Stimulated activated CD8-positive, alpha-beta memory T cell treated with anti-CD3 and anti-CD28 coated beads, Interleukin-15, amount 100 ng/mL, for 4 hours (primary cell): ENCODE measurements at places on chromosomes 16 and 17.

DNA sequence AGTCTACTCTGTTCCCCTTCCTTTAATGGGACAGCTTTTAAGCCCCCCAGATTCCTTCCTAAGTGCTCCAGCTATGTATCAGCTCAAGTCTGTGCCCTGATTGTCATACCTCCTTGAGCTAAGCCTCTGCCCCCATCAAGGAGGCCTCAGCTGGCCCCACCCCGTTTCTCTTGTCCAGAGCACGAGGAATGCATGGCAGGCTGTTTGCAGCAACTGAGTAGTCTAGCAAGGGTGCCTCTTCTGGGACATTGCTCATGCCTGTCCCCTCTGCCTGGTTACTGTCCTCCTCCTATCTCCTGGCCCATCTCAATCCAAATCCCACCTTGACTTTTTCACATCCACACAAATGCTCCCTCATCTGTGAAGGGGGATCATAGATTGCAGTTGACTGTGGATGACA is 27.8 kb upstream of the TMEM220 start:
- DNase-seq = no peak

- DNase-seq = no peak
These were observed 45.1 kb downstream of the NOG start for GRCh38 chr17:56638591-56639051.

DNA sequence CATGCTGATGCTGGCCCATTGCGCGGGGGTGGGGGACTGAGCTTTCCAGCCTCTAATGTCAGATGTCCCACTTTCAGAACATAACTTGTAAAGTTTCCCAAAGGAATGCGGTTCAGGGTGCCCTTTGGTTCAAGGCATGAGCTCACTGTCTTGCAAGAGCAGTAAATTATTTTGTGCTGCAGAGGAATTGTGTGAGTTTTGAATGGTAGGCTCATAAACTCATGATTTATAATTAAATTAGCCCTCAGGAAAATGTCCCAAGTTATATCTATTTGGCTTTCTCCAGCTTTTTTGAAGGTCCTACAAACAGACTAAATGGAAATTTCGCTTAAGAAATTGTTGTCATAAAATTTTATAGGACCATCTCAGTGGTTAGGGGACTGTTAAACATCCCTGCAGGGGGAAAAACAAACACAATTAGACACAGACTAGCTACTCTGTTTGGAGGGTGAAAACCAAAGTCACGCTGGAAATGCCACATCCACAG is 321.8 kb downstream of the HS3ST3B1 start:
- DNase-seq = no peak

DNA sequence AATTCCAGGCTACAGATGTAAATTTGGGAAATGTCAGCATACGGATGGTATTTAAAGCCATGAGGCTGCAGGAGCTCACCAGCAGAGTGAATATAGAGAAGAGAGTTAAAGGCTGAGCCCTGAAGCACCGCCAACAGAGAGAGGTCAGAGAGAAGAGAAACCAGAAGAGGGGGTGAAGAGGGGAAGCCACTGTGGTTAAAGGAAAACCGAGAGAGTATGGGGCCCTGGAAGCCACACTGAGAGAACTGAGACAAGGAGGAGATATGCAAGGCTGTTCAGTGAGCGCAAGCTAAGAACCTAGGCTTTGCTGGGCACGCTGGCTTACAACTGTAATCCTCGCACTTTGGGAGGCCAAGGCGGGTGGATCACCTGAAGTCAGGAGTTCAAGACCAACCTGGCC is 24.6 kb downstream of the COPRS start:
- DNase-seq = no peak

DNA sequence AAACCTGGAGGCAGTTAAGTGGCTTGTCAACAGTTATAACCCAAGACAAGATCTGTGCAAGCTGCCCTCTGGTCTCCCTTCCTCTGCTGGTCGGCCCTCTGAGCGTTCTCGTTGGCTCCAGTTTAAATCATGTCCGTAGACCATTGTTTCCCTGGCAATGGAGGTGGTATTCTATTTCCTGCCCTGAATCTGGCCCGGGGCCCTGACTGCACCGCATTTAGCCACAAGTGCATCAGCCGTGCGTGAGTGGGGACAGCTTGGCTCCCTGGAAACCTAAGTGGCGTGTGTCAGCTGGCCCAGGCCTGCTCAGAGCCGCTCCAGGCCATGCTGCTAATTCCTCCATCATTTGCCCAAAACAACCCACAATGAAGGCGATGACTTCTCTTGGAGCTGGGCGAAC is 15.0 kb upstream of the MYLK3 start:
- no peak for DNase-seq

DNA sequence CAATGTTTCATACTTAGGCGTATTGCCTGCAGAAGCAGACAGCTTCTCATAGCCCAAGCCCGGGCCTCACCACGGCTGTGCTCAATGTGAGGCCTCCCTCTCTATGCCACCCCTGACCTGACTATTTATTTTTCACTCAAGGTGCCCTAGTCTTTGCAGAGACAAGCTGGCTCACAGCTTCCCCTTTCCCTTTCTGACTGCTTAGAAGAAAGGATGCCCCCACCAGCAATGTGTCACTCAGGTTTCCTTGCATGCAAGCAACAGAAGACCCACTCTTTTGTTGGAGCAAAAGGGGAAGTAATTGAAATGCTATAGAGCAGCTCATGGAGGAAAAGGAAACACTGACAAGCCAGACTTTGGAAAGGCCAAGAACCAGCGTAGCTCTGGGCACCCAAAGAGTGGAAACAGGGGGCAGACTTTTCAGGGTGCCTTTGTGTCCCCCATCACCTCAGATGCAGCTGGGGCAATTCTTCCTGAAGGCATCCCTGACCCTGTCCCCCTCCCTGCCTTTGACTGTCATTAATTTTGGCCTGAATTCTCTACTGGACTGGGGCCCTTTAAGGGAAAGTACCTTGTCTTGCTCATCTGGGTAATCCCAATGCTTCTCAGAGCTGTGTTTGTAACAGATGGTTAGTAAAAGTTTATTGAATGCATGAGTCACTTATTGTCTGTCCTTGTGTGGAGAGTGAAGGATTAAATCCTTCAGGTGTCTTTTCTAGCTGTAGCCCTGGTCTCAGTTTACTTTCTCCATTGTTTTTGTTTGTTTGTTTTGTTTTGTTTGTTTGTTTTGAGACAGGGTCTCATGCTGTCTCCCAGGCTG is 17.8 kb downstream of the RGS9 start:
- no peak for DNase-seq

DNA sequence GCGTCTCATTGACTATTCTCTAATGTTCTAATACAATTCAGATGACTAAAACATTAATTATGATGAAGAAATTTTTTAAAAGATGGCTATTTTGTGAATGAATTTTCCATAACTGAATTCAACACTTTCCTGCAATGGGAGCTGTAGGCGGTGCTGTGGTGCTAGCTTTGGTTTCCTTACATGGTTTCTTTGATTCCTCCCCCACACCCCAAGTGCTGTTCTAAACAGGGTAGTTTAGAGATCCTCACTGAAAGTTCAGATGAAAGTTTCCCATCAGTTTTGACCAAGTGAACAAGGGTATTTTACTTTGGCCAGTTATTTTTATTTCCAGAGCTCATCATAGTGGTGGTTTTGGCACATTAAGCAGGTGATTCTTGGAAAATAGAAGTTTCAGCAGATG is 26.0 kb upstream of the MRC2 start:
- no peak for DNase-seq

GRCh38 chr16:81740169-81740568 is 38.9 kb upstream of the PLCG2 start:
- no peak for DNase-seq

GRCh38 chr17:1188812-1189504 is 9.2 kb upstream of the ABR start:
- DNase-seq = no peak

- no peak for DNase-seq
These were observed 147.8 kb downstream of the NTN1 start for GRCh38 chr17:9169116-9169515.

- no peak for DNase-seq
These were observed 60.7 kb upstream of the ADCY9 start for GRCh38 chr16:4176906-4177417.

DNA sequence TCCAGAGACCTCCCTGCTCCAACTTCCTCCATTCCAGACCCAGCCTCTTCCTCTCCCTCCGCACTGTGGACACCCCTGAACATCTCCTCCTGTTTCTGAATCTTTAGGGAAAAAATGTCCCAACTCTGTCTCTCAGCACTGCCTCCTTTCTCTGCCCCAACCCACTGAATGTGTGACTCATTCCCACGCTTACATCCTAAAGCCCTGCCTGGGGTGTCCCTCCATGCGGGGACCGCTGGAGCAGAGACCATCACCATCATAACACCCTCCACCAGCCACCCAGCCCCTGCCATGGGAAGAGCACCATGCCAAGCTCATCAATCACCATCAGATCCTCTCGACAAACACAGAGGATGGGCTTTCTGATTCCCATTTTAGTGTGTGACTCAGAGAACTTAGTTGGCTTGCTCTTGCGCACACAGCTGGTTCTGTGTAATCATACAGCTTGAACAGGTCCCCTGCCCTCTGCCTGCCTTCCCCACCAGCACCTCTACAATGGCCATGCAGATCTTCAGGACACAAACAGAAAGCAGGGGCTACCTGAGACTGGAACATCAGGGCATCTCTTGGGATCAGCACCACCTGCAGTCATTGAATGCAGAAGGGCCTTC is 10.7 kb downstream of the RPRML start:
- DNase-seq = no peak

DNA sequence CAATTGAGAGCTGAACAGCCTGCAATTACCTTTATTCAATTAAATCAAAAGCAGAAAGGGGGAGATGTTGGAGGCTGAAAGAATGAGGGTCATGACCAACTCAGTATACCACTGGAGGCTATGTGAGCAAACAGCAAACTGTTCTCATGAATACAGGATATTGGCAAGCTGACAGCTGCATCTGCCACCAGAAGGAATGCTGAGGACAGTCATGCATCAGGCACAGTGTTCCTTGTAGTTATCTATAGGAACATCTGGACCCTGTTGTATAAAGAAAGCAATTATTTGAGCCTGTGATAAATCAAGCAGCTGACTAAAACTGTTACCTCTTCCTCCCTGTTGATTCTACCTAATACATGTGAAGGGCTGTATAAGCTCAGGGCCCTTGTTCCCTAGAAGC is 2064.6 kb downstream of the TP53TG3F start:
- DNase-seq = no peak
